Activated CD8-positive, alpha-beta memory T cell treated with anti-CD3 and anti-CD28 coated beads for 4 hours (primary cell): ENCODE measurements at places on chromosomes 3 and 15.

DNA sequence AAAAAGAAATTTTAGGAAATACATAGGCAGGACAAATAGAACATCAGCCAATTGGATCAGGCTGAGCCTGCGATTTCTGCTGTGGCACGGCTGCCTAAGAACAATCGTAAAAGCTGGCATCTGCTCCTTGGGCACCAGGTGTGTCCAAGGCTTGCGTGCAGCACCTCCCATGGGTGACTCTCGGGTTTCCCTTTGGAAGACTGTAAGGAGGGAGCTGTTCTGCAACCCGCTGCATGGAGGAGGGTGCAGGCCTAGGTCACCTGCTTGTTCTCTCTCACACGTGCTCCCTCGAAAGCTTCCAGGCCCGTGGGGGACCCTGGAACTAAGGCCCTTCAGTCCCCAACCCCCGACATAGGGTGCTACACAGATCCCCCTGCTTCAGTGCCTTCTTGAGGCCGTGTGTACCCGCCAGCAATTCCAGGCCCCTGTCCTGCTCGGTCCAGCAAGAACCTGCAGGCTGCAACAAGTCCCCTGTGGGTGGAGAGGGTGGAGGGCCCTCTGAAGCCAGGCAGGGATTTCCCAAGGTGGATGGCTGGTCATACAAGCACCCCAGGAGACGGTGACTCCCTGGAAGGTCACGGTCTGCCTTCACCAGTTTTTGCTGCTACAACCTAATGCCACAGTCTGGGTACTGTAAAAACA lies 3.4 kb downstream of the GP9 start:
- no peak for DNase-seq

GRCh38 chr15:27850981-27851857 lies 247.9 kb downstream of the OCA2 start:
- no peak for DNase-seq

- no peak for DNase-seq
Measured at GRCh38 chr3:11776346-11776745, 70.3 kb downstream of the TAMM41 start.

DNA sequence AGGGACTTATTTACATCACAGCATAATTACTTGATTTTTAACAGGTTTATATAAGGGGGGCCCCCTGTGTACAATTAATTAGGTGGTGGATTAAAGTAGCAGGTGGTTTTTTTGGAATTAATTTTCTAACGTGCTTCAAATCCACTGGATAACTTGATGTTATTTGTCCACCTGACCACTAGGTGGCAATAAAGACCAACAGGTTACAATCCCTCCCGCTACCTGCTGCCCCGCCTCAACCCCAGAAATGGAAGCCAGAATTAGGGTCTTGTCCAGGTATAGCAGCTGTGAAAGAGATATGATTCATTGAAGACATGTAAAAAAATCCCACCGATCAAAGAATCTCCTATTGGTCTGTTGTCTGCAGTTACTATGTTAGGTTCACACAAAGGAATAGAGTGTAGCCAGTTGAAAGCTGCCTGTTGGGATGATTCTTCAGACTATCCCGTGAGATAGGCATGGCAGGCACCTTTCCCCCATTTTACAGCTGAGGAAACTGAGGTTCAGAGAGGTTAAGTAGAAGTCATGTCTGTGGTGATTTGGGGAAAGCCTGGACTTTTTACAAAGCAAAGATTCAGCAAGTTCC lies 44.0 kb downstream of the MFSD1 start:
- no peak for DNase-seq

DNA sequence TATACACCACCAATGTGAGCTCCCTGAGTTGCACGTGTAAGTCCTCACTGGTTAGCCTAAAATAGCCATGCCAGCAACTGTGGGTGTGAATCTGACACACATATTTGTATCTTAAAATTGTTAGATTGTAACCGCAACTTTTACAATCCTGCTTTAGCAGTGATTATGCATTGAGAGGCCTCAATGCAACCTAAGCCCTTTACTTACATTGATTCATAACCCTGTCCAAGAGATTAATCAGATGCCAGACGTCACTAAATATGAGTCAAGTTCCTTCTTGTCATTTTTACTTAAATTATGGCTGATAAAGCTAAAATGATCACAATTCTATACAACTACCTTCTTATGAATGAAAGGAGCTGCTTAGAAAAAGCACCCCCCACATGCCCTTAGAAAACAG lies 46.9 kb downstream of the IL17RD start:
- no peak for DNase-seq

- DNase-seq = no peak
Measured at GRCh38 chr3:14340960-14341708, 61.3 kb upstream of the SLC6A6 start.

GRCh38 chr3:3848923-3849275 lies 49.7 kb downstream of the LRRN1 start:
- DNase-seq = no peak

- no peak for DNase-seq
Measured at GRCh38 chr15:42474827-42475226, 16.1 kb downstream of the ZNF106 start.

GRCh38 chr15:45184562-45185041 lies 3.2 kb downstream of the SHF start:
- no peak for DNase-seq

DNA sequence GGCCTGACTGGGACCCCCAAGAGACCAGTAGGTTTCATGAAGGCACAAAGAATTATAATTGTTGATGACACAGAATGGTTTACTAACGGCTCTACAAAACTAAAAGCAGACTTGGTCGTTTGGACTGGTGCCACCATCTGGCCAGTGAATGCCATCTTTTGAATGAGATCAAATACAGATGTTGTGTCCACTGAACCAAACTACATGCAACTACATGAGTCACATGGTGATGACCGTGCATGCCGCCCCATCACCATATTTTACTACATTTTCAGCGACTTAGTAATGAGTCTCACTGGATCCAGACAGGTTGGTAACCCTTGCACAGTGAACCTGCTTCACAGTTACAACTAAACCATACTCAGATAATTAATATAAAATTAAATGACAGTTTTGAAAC lies 803.3 kb downstream of the DIPK2A start:
- no peak for DNase-seq

DNA sequence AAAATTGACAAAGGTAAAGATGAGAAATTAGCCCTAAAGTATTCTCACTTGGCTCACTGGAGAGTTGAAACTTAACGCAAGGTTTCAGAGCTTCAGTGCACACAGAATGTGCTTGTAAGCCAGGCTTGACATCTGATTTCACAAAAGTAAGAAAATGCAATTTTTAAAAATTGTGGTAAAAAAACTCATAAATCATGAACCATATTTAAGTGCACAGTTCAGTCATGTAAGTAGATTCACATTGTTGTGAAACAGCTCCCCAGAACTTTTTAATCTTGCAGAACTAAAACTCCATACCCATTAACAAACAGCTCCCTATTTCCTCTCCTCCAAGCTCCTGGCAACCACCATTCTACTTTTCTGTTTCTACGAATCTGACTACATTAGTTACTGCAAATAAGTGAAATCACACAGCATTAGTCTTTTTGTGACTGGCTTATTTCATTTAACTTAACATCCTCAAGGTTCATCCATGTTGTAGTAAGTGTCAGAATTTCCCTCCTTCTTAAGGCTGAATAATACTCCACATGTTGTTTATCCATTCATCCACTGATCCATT lies 14.5 kb downstream of the RTP3 start:
- no peak for DNase-seq

DNA sequence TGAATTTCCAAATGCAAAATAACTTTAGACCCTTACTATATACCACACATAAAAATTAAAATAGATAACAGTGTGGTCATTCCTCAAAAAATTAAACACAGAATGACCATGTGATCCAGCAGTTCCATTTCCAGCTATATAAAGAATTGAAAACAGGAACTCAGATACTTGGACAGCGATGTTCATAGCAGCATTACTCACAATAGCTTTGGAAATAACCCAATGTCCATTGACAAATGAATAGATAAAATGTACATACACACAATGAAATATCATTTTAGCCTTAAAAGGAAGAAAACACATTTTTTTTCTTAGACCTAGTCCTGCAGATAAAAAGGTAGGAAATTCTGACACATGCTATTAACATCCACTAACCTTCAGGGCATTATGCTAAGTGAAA lies 26.7 kb downstream of the RAD51 start:
- DNase-seq = no peak

- DNase-seq = no peak
Measured at GRCh38 chr3:22977042-22977441, 226.1 kb upstream of the UBE2E2 start.

- no peak for DNase-seq
Measured at GRCh38 chr3:10116138-10116460, 624 bp downstream of the BRK1 start.

- no peak for DNase-seq
Measured at GRCh38 chr15:62824111-62825015, 218.2 kb upstream of the TPM1 start.

GRCh38 chr3:87798567-87798947 lies 260.2 kb downstream of the CGGBP1 start:
- DNase-seq = no peak

GRCh38 chr15:33959844-33960548 lies 8.3 kb upstream of the CHRM5 start:
- no peak for DNase-seq

DNA sequence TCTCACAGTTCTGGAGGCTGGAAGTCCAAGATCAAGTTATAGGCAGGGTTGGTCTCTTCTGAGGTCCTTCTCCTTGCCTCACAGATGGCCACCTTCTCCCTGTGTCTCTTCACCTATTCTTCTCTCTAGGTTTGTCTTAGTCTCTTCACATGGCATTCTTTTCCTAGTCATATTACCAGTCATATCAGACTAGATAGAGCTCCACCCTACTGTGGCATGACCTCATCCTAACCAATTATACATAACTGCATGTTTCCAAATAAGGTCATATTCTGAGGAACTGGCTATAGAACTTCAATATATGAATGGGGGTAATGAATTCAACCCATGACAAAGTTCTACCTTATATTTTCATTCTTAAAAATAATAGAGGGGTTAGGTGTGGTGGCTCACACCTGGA lies 196.4 kb upstream of the UBE3A start:
- DNase-seq = no peak

DNA sequence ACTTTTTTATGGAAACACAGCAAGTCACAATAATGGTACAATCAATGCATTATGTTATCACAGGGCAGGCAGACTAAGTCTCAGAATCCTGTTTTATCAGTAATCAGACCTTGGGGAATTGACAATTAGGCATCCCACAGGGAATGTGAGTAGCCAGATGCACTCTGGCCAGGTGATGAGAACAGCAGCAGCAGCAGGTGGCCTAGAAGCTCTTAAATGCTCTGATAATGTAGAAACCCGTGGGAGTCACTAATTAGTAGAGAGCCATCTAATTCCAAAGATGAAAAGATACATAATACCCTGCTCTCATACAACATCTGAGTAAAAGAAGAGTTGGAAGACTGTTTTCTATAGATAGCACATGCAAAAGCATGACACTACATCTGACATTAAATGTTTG lies 12.6 kb downstream of the CEP152 start:
- no peak for DNase-seq

DNA sequence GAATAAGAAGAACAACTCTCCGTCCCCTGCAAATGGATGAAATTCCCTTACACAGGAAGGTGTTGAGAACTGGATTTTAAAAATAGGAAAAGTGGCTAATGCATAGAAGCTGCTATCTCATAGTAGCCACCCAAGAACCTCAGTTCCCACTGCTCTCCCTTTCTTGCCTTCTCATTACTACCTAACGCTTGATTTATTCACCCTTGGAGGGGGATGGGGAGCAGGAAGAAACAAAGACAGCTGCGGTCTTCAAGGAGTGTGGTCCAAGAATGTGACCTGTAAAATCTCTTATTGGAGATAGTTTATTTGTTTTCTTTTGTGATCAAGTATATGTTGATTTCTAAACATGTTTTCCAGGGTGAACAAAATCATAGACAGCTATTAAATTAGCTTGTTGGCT lies 274.1 kb upstream of the CTNNB1 start:
- no peak for DNase-seq

- no peak for DNase-seq
Measured at GRCh38 chr3:171951597-171951996, 87.8 kb upstream of the FNDC3B start.

- no peak for DNase-seq
Measured at GRCh38 chr3:196662711-196663571, 23.4 kb downstream of the NRROS start.

GRCh38 chr3:11699083-11699427 lies 55.3 kb upstream of the VGLL4 start:
- DNase-seq = no peak

DNA sequence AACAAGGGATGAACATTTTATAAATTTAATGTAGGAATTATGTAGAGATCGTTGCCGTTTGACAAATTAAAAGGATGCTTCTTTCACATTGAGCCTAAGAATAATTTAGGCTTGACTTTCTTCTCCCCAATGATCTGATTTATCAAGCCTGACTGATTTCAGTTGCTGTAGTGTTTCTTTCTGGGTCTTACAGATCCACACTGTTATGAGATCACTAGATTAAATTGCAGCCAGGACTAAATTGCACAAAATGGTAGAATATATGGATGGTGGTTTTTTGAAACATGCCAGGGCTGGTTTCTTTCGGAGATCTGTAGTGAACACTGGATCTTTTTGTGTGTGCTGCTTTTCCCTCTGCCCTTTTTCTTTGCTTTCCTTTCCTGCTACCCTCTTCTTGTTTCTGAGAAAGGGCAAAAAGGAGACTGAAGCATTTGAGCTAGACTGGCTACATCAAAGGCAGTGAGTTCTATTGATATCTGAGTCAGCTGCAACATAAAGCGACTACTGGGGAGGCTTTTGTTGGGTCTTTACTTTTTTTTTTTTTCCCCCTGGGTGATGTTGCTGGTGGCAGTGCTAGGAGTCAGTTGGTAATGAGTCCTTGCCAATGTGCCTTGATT lies 83.0 kb downstream of the AKAP13 start:
- no peak for DNase-seq

- DNase-seq = no peak
Measured at GRCh38 chr3:54538346-54538745, 389.5 kb downstream of the LRTM1 start.

- DNase-seq = peak; percentile 86
Measured at GRCh38 chr3:136250059-136250902, at the start of gene PCCB. PCCB (plus strand) TSS chr3:136250340; CDS start chr3:136250376, 36 bp downstream.

DNA sequence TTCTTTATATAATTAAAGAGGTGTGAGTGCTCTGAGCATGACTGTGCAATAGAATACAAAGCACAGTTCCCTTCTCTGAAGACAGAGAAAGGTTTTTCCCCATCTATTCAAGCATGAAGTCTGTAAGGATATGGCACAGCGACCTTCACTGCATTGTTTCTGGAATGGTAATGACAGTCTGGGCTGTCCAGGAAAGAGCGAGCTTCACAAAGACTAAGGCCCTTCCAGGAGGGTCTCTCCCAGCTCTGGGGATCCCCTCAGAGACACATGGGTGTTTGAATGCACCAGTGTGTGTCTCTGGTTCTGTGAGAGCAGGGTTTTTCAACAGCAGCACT lies 179.9 kb upstream of the NR2E3 start:
- no peak for DNase-seq

- DNase-seq = no peak
Measured at GRCh38 chr15:82739086-82739485, 29.4 kb upstream of the AP3B2 start.

GRCh38 chr3:193744048-193744821 lies 151.2 kb downstream of the OPA1 start:
- DNase-seq = no peak
